T-helper 2 cell treated with Interferon-gamma antibody and Interleukin-4, amounts not matched to agents 100 ng/mL and 5 ng/mL, for 36 hours (primary cell): ENCODE measurements at places on chromosomes 1 and 21. TPM values are rescaled to one million over a fixed set of nuclear protein-coding genes. Genes with fewer than 3 reads are reported as not detected.

FMN2 gene
- not detected in 2 replicates for total RNA-seq

BRDT gene
- not detected in 2 replicates for total RNA-seq

GJA9 gene
- total RNA-seq: not detected in 2 replicates

OR2L8 gene
- total RNA-seq: 0.30 TPM in 1 of 2 replicates, not detected in the other

PGLYRP3 gene
- not detected in 2 replicates for total RNA-seq
